ENCODE measurements at places on chromosomes 6 and 20.

DNA sequence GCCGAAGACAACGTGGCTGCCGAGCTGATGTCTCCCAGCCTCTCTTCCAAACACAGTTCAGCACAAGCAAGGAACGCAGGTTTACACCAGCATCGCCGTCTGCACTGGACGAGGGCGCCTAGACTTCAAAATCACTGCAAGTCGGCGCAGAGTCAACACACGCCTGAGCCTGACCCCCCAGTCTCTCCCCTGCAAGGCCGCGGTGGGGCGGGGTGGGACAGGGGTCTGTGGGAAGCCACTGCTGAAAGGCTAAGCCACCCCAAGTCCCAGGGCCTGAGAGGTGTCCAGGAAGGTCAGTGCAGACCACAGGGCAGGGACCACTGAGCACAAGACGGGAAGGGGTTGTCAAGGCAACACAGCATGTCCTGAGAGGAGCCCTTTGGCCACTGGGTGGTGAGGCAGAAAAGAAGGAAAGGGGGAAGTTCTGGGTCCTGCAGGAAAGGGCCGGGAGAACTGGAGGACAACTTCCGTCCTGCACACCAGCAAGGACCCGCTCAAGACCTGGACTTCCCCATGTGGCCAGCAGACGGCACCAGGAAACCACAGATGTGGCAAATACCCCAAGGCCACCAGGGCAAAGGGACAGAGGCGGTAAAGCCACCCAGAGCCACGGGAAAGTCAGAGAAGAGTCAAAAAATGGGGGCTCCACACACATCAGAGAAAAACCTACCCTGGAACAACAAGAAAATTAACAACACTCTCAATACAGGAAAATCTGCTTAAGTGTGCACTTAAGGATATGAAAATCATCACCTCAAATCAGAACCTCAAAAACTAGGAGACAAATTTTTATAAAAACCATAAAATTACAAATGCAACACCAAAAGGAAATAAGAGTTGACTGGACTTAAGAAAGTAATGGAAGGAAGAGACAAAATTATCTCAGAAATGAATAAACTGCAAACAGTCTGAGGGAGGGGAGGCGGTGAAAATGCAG lies 84.8 kb downstream of the TAF4 start:
- DNase-seq, result no peak

- DNase-seq, result no peak
These were observed 141.2 kb downstream of the DHX35 start for GRCh38 chr20:39103305-39103704.

DNA sequence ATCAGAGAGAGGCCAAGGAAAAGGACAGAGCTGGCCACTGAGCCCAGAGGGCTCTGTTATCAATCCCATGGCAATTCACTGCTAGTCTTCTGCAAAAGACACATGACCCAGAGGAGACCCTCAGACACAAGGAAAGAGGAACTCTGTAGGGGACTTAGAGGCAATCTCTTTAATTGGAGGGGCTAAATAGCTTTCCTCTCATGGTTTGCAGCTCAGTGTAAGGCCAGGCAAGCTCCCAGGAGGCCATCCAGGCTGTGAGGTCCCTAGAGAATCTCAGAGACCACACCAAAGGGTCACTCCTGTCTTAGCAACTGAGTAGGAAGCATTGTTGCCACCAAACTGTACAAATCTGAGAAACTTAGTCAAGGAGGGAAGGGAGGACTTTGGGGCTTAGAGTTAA lies 10.0 kb upstream of the HLA-DOA start:
- no peak for DNase-seq

GRCh38 chr6:45643126-45643525 lies 265.4 kb upstream of the SUPT3H start:
- no peak for DNase-seq

DNA sequence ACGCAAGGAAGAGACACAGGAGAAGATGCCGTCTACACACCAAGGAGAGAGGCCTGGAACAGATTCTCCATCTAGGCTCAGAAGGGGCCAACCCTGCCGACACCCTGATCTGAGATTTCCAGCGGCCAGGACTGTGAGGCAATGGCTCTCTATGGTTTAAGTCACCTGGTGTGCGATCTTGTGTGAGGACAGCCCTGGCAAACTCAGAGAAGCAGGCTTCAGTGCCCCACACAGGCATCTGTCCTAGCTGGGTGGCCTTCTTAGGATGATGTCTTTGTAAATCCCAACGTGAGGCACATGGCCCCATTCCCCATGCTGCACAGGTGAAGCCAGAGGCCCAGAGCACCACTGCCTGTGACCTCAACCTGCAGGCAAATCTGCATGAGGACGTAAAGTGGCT lies 87.6 kb upstream of the FRMD1 start:
- DNase-seq, result no peak

DNA sequence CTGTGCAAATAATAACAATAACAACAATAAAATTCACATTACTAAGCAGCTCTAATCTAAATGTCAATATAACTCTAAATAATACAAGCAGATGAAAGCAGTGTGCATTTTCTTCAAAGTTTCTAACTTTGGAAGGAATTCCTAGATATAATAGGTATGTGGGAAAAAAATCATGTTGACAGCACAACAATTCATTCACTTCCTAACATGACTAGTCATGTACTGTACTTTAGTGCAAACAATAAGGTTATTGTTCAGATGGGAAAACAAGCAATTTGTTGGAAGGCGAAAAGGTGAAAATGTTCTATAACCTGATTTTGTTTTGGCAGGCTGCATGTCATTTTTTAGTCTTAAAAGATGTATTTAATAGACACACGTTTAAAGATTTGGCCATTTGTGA lies 484.3 kb upstream of the JAG1 start:
- DNase-seq, result no peak

DNA sequence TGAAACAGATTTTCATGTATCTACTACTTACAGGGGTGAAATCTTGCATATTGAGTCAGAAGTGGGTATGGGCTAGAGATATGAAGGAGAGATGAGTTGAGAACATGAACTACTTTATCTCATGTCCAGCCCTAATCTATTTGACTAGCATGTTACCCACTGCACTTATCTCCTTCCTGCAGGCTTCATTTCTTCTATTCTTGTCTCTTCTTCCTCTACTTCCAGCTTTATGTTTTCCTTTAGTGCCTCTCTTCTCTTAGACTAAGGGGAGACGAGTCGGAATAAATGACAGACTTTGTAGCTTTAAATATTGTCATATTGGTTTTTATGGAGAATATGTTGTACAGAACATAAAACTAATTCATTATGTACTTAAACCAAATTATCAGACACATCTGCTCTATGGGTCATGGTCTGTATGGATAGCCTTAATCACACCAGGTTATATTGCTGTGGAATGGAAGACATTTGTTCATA lies 5.3 kb downstream of the RAB32 start:
- DNase-seq, result no peak

GRCh38 chr6:9204171-9204570 lies 768.8 kb upstream of the SLC35B3 start:
- peak; percentile 48 for DNase-seq

GRCh38 chr20:17505636-17506517 lies 25.3 kb downstream of the BFSP1 start:
- DNase-seq, result no peak

- DNase-seq, result peak; percentile 71
These were observed 65.7 kb downstream of the PSMG4 start for GRCh38 chr6:3324262-3324942.

DNA sequence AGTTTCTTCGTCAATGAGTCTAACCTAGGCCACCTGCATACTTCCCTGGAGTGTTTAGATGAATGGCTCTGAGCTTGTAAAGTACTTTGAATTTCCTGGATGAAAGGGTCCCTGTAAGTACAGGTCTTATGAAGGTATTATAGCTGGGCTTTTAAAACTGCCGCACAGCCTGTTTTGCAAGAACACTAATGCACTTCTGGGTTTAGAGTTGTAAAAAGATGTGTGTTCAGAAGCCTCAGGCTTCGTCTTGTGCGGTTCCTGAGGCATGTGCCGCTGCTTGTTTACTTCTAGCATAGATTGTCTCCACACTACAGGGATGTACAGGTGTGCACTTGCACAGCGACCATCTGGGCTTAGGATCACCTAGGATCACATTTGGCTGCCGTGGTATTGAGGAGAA lies 324.5 kb downstream of the SOX4 start:
- DNase-seq, result no peak

DNA sequence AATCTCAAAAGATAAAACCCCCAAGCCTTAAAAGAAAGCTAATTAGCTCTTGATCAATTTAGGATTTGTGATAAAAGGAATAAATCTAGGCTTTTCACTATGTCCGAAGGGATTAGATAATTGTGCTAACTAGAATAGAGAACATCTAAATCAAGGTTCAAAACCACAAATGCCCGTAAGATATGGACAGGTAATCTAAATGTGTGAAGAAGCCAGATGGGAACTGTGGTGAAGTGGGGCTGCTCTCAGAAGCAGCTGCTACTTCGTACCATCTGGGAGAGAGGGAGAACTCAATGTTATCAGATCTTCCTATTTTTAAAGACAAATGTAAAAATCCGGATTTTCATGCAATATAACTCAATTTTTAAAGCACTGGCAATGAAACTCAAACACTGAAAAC lies 44.2 kb downstream of the NCOA6 start:
- no peak for DNase-seq

DNA sequence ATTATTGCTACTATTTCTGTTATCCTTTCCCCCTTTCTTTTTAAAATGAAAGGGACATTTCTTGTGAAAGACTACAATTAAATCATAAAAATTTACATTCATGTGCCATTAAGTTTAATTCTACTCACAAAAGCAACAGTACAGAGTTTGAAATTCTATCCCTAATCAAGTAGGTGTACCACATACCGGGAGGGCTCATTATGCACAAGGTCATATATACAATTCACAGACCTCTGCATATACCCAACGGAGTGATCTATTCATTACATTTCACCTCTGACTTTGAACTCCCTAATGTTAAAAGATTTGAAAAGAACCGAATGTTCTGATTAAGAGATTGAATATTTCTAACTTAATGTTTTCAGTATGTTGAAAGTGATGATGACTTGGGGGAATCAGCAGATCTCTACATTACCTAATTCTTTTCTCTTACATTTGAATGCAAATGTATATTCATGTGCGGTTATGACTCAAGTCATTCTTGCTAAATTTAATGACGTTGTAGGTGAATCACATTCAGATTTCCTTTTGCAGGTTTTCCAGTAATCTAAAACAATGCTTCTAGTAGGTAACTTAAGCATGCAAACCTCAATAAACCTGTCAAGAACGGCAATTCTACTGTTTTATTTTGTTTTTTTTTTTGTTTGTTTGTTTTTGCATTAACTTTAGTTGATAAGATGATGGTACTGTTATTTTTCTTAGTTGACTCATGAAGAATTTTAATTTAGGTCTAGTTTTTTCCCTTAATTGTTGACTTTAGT lies 7.3 kb downstream of the EYA4 start:
- DNase-seq, result no peak

DNA sequence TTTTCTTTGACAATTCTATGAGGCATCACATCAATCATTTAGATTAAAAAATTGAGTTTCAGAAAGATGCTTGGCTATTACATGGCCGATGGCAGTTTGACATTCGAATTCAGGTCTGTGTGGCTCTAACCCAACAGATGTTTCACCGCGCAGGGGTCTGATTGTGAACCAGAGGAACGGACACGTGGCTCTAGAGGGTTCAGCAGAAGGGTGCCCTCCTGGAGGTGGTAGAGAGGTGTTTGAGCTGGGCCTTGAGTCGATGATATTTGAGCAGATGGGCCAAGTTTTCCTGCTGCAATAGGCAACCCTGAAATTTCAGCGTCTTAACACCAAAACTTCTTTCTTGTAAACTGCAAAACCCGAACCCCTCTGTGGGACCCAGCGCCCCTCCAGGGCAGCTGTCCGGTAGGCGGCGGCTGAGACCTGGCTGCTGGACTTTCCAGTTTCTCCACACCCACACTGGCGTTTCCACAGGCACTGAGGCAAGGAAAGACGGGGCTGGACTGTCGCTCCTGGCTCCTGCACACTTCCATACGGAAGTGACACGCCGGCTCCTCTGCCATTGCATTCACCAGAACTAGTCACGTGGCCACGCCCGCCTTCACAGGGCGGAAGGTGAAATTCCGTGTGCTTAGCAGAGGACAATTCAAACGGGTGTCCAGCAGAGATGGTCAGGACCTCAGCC lies 11.3 kb upstream of the AFDN start:
- no peak for DNase-seq

- DNase-seq, result no peak
These were observed 1.8 kb downstream of the EYA4 start for GRCh38 chr6:133242637-133243585.

- peak; percentile 45 for DNase-seq
These were observed 38.9 kb downstream of the SMAP1 start for GRCh38 chr6:70706491-70707123.

GRCh38 chr20:21323640-21324039 lies 20.5 kb downstream of the XRN2 start:
- DNase-seq, result no peak

GRCh38 chr6:112054001-112054400 lies at the start of gene CCN6:
Gene CCN6 (plus strand): TSS chr6:112054104. CDS start chr6:112054358, 254 bp downstream.
- DNase-seq, result no peak

Data from amniotic stem cell (primary cell).